Epithelial cell of prostate (primary cell): ENCODE measurements at places on chromosomes 16 and 17.

- DNase-seq: peak; percentile 20
Measured at GRCh38 chr16:54171626-54172537, 114.7 kb downstream of the IRX3 start.

DNA sequence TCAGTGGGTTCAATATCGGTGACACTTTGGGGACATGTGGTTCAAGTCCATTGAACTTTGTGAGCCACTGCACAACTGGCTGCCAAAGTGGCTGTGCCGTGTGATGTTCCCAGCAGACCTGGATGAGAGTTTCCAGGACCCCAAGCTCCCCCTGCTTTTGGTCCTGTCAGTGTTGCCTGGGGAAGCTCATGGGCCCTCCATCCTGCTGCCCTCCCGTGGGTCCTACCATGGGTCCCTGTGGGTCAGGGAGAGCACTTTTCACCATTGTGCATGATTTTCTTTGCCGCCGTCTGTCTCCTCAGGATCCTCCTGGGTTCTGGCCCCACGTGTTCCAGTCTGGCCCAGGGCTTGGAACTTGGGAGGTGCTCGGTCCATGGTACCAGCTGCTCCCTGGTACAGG lies 38.1 kb downstream of the LGALS9 start:
- no peak for DNase-seq

DNA sequence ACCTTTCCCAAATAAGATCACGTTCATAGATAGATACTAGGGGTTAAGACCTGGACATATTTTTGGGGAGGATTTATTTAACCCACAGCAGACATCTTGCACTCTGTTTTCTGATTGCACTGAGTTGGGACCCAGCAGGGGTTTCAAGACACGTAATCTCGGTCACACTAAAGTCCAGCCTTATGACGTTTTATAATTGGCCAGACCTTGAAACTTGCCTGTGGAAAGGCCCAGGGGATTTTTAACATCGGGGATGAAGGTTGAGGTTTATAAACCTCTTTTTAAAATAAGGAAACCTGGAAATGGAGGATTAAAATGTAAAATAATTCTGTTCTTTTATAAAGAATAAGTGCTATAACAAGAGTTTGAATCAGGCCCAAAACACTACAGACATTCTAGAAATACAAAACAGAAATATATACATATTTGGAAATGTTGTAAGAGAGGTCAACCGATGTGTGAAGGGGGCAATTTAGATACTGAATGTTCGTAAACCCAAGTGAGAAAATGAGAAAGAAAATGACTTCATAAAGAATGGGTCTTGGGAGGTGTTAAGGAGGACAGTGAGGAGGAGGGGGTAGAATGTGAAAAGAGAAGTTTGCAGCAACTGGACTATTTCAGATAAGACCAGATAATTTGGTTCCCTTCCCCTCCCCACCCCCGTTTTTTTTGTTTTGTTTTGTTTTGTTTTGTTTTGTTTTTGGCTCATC lies 61.1 kb upstream of the NOL11 start:
- DNase-seq: no peak

GRCh38 chr17:13646969-13647542 lies 45.3 kb upstream of the HS3ST3A1 start:
- no peak for DNase-seq

GRCh38 chr16:19804538-19805323 lies 79.9 kb downstream of the GPRC5B start:
- DNase-seq: no peak

GRCh38 chr17:75031972-75032719 lies 14.6 kb downstream of the ATP5PD start:
- DNase-seq: no peak

- no peak for DNase-seq
Measured at GRCh38 chr17:2243953-2244352, 59.6 kb downstream of the SMG6 start.
